Stimulated activated CD4-positive, alpha-beta T cell treated with anti-CD3 and anti-CD28 coated beads, Interleukin-4, amount 100 ng/mL, for 1 hour (primary cell): ENCODE measurements at places on chromosomes 4 and X.

- no peak for DNase-seq
Measured at GRCh38 chr4:188270273-188271069, 131.2 kb downstream of the TRIML1 start.

GRCh38 chr4:145099653-145100052 is 1.5 kb downstream of the ABCE1 start:
- no peak for DNase-seq

DNA sequence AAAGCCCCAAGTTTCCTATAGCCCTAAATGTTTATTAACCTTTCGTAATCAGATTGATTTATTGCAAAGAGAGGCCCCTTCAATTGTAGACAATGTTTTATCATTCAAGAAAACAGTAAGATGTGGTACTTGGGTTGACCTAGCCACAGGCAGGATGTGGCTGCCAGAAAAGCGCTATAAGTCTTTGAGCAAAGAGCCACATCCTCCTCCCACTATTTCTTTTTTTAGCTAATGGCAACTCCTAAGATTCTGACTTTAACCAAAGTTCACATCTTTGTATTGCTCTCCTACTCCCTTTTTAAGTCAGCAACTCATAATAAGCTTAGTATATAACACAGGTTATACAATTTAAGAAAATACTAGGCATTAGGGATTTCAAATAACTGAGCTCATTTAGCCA is 70.7 kb upstream of the PPP3CA start:
- peak; percentile 30 for DNase-seq

GRCh38 chr4:56128213-56128612 is 179.5 kb downstream of the CEP135 start:
- DNase-seq = no peak

- no peak for DNase-seq
Measured at GRCh38 chr4:94743838-94744237, 13.9 kb upstream of the BMPR1B start.

GRCh38 chr4:173666-174314 is 49.5 kb downstream of the ZNF718 start:
- no peak for DNase-seq

GRCh38 chr4:57550198-57550597 is 440.0 kb upstream of the IGFBP7 start:
- DNase-seq = no peak

DNA sequence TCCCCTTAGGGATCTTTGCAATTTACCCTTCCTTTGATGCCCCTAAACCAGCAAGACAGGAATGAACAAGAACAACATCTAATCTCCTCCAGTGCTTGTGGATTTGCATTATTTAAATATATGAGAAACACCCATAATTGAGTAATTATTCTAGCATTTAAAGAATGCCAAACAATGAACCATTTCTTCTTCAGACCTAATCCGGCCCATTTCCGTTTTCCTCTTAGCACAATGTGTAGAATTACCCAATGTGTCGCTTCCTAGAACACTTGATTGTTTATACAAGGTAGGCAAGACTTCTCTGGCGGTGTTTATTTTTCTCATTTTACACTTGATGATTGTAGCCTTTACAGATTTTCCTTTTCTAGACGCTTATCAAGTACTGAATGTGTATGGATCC is 43.5 kb downstream of the CLDN34 start:
- DNase-seq = no peak

- DNase-seq = no peak
Measured at GRCh38 chr4:96763546-96763945, 923.7 kb downstream of the PDHA2 start.

DNA sequence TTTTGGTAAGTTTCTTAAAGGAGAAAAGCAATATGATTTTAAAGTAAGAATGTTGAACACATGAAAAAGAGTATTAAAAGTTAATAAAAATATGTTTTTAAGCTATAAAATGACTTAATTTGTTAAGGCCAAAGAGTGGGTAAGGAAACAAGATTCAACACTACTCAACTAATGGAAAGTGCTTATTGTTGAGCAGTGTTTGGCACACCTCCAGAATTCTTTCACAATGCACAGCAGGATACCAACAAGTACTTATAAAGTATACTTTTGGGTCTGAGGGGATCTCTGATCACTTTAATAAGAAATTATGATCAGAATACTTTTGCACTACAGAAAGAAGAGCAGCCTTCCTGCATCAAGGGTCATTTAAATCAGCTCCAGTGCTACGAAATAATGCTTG is 5.9 kb downstream of the LAMP2 start:
- no peak for DNase-seq

DNA sequence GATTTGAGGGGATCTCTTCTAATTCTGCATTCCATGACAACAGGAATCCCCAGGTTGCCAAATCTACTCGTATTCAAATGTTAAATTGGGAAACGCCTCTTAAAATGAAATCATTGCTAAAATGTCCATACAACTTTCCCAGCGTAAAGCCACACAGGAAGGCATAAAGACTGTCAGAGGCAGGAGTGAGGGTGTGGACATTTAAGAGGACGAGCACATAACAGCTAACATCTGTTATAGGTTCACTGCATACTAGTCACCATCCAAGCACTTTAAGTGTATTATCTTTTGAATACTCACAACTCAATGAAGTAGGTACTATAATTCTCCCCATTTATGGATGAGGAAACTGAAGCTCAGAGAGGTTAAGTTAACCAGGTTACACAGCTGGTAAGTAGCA is 35.6 kb downstream of the ATG4A start:
- no peak for DNase-seq

DNA sequence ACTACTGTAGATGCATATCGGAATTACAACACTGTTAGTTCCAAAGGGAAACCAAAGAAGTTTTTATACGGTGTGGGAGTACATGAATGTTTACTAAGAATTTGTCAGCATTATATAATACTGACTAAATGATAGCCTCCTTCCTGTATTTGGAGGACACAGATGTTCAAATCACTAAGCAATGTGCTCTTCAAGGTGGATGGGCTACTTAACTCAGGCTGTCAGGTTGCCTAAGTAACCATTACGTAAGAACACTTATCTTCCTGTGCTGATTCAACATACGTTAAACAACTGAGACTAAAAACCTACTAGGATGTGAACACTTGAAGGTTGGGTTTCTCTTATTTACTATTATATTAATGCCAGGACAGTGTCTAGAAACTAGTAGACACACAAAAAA is 81.9 kb upstream of the HPGD start:
- DNase-seq = no peak

DNA sequence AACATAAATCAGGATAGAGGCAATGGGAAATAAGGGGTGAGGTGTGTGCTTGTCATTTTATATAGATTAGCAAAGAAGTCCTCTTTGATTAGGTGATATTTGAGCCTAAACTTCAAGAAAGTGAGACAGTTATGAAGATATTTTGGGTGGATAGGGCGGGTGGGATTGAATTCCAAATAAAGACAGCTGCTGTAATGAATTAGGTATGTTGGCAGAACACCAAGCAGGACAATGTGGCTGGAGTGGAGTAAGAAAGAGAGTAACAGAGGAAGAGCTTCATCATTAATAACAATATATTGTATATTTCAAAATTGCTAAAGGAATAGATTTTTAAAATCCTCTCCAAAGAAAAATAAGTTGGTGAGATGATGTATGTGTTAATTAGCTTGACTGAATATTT is 91.0 kb upstream of the CENPE start:
- DNase-seq = no peak

GRCh38 chr4:56115898-56116297 is 167.2 kb downstream of the CEP135 start:
- DNase-seq = no peak

GRCh38 chr4:15343581-15343980 is 84.3 kb upstream of the C1QTNF7 start:
- no peak for DNase-seq

DNA sequence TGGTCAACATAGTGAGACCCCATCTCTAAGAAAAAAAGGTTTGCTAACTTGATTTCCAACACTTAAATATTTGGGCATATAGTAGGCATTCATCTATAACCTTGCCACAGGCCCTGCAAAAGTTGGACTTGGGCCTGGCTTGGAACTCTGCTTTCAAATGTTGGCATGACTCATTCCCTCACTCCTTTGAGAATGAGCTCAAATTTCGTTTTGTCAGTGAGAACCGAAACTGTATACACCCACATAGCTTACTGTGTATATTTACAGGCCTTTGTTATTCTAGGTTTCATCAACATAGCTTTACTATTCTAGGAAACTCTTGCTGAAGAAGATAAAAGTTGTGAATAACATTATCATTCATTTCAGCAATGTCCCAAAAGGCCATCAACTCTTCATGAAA is 88.7 kb upstream of the ELOVL6 start:
- no peak for DNase-seq

- no peak for DNase-seq
Measured at GRCh38 chrX:20061855-20062254, 54.9 kb downstream of the MAP7D2 start.

- no peak for DNase-seq
Measured at GRCh38 chr4:110250023-110250387, 51.6 kb upstream of the ELOVL6 start.

GRCh38 chr4:39597695-39598381 is 40.8 kb downstream of the SMIM14 start:
- no peak for DNase-seq

- DNase-seq = no peak
Measured at GRCh38 chrX:1400742-1401471, 9.0 kb upstream of the SLC25A6 start.

GRCh38 chrX:153245288-153245731 is 66.2 kb downstream of the MAGEA1 start:
- DNase-seq = no peak

GRCh38 chr4:26916195-26916594 is 55.6 kb downstream of the STIM2 start:
- DNase-seq = no peak

DNA sequence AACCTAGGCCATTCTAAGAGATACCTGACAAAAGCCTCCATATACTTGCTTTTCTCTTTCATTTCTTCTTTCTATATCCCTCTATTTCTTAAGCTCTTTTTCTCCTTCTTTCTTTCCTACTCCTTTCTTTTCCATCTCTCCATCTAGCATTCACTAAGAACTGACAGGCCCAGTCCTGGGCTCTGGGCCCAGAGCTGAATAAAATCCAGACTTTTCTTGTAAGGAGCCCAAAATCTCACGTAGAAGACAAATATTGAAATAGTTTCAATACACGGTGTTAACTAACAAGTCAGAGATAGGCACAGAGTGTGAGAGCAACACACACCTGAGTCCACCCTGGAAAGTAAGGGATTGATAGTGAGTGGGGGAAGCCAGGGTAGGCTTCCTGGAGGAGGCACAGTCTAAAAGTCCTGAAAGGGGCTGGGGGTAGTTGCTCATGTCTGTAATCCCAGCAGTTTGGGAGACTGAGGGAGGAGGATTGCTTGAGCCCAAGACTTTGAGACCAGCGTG is 73.2 kb upstream of the EFNB1 start:
- no peak for DNase-seq

DNA sequence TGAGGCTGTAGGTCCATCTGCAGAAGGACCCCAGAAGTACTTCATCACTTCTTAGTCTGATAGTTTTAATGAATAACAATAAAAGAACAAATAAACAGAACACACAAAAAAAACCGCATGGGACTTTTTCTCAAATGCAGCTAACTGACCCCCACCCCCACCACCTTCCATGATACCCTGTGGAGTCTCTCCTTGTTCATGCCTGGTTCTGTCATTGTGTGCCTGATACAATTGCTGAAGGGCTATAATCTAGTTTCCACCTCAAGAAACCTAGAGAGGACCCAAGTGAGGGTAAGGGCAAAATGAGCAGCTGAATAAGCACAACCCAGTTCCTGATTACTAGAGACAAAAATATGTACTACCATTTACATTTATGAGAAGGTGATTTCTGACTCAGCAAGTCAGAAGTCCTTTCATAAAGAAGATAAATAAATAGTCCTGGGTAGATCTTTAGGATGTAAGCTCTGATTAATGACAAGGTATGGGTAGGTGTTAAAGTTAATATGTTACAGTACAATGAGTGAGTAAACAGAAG is 155.1 kb downstream of the TMA16 start:
- no peak for DNase-seq
